CD4-positive, alpha-beta T cell treated with Interleukin-12 subunit alpha and Interleukin-12 subunit beta, for 1 hour (primary cell): ENCODE measurements at places on chromosomes 3 and 15.

DNA sequence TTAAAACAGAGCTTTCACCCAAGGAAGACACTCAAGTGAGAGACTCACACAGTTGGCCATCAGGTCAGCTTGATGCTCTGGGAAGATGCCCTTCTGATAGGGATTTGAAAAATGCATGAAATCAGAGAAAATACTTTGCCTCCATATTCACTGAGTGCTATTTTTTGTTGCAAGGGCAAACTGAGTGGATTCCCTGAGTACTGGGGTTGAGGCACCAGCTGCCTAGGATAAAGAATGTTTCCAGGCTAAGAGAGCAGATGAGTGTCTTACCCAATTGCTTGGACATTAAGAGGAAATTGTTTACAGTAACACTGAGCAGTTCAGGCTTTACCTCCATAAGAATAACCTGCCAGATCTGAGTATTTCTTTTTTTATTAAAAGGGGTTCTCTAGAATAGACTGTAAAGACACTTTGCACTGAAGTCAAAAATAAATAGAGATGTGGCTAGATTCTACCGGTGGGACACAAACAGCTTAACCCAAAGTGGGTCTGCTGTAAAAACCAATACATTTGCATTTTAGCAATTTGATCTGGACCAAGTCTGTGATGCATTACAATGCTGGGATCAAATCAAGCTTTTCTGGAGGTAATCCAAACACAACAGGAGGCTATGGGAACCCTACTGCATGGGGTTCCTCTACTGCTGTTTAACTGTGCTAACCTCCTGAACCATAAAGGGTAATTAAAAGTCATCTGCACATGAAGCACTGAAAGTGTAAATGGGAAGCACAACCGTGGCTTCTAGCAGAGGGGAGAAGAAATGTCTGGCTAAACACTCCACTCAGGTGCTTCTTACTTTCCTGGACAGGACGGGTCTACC lies 238.8 kb upstream of the WNT5A start:
- DNase-seq, result no peak

DNA sequence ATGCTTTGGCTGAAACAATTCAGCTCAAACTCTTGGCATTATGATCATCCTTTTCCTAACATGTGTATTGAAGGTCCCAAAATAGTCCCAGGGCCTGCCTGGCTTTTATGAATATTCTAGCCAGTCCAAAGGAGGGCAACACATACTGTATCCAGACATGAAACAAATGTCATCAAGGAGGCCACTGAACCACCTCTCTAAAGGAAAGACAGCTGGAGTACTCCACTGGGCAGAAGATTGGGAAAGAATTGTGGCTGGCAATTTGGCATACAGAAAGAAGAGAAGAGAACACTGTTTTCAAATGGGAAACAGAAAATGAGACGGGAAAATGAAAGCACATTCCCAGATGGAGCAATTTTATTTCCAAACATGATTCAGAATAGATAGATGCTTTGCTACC lies 80.6 kb downstream of the NCEH1 start:
- no peak for DNase-seq

- peak; percentile 27 for DNase-seq
Measured at GRCh38 chr15:73924171-73924921, 1.9 kb upstream of the LOXL1 start.

DNA sequence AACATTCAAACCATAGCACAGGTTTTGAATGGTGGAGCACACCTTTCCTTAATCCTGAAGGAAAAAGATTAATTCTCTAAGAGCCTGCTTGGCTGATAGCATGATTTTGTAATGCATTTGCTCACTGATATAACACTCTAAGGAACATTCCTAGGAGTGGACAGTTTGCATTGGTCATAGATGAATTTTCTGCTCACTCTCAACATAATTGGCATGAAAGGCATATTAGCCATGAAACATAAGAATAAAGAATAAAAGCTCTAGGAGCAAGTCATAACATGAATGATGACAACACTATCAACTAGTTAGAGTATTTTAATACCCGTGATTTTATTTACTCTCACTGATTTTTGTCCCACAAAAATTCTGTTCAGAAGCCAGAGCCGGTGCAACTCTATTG lies 34.3 kb upstream of the LRTM1 start:
- no peak for DNase-seq

GRCh38 chr3:10273702-10274305 lies 18.9 kb downstream of the GHRL start:
- DNase-seq, result no peak

DNA sequence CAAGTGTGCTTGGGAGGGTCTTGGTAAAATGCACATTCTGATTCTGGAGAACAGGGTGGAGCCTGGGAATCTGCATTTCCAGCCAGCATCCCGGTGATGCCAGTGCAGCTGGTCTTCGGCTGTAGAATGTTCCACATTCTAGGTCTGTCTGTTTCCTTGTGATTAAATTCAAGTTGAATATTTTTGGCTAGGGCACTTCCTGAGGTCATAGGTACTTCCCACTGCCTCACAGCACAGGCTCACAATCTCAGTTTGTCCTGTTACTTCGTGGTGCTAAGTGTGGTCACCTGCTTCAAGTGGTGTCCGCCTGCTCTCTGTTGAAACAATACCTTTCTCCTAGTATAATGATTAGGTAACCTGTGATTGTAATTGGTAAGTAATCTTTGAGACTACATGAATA lies 40.1 kb downstream of the FLNB start:
- no peak for DNase-seq

GRCh38 chr15:31024330-31024729 lies 32.9 kb upstream of the MTMR10 start:
- DNase-seq, result no peak

DNA sequence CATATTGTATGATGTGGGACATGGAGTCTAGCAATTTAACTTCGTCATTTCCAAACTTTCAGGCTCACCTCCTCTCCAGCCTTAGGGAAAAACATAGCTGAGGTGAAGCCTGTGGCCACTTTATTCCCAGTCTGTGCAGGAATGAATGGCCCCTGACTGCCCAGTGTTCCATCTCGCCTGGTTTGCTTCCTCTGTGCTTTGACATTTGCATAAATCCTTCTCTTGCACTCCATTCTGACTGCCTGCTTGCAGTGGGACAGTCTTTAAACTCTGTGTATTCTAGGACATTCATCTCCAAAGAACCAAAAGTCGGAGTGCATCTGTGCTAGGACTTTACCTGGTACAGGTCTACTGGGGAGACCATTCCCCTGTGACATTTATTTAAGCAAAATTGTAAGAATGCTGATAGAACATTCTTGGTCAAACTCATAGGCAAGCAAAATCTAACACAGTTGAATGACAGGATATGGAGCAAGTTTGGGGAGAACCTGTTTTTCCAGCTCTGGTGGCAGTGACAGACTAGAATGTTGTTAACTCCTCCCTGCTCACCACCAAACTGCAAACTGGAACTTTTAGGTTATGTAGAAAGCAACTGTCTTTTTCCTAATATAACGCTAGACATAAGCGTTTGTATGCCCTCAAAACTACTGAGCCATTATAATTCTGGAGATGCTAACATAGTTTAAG lies 22.1 kb downstream of the TMED3 start:
- no peak for DNase-seq
